ENCODE measurements at places on chromosomes 5 and 9.

- no peak for DNase-seq
Measured at GRCh38 chr5:39211773-39212172, 7.6 kb downstream of the FYB1 start.

- DNase-seq, result peak; percentile 8
Measured at GRCh38 chr9:124254261-124254682, 3.5 kb upstream of the NEK6 start.

GRCh38 chr5:78647838-78648358 lies 674 bp downstream of the LHFPL2 start:
- DNase-seq, result no peak

DNA sequence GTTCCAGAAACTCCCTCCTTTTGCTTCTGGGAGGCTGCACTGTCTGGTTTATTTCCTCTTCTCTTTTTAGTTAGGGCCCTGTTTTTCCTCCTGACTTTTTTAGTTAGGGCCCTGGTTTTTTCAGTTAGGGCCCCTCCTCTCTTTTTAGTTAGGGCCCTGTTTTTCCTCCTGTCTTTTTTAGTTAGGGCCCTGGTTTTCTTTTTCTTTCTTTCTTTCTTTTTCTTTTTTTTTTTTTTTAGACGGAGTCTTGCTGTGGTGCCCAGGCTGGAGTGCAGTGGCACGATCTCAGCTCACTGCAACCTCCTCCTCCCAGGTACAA lies 15.1 kb downstream of the GSN start:
- DNase-seq, result no peak

DNA sequence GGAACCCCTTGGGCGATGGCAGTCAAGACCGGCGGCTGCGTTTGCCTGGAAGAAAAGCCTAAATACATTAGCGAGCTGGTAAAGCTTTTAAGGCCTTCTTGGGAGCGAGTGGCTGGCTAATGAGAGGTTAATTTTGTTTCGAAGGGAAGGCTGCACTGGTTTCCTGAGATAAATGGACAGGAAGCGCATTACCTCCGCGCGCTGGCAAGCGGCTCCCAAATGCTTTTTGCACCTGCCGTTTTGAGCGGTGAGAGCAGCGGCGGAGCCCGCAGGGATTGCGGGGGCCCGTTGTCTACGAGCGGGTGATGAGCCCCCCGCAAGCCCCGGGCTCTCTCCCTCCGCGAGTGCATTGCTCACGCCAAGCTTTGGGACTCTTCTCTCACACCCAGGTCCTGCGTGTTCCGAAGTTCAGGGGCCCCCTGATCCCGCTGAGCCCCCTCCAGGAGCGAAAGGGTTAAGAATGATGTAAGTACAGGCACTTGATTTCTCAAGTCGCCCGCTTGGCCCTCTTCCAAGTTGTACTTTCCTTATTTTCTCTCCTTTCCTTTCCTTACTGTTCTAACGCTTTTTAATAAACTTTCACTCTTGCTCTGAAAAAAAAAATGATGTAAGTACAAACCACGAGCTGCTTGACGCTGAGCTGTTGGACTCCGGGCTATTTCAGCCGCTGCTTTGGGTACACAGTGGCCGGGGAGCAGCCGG lies 3.1 kb upstream of the RGMB start:
- peak; percentile 10 for DNase-seq
